ENCODE measurements at places on chromosomes 4 and X.

DNA sequence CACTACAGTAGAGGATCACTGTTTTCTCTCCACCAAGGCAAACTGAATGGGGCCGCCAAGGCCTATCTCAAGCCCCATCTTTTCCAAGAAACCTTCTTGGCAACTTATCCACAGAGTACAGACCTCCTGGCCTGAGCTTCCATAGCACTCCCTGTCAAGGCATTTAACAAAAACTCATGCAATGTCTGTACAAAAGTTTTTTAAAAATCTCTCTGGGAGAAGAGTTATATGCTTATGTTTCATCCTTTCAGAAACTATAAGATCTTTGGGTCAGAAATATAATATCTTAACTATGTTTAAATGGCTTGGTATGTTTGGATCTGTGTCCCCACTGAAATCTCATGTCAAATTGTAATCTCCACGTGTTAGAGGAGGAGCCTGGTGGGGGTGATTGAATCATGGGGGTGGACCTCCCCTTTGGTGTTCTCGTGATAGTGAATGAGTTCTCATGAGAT, 13.6 kb downstream of the ADAMTS3 start:
- no peak for DNase-seq

DNA sequence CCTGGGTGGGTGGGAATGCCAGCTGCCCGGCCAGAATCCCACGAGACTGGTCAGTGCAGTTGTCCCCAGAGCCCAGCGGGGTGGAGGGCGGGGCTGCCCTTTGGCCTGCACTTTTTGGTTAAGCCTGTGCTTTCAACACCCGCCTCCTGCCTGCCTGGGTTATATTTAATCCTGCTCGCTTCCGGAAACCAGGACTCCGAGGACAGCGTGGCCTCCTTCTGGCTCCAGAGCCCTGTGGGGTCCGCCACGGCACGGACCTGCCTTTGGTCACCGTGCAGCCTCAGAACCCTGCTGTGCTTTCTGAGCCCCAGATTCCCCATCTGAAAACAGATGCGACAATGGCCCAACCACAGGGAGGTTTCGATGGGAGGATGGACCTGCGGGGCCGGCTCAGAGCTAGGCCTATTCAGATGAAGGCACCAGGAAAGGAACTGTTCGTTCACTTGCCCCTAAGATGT, 29.4 kb upstream of the KIAA0232 start:
- DNase-seq, result no peak

DNA sequence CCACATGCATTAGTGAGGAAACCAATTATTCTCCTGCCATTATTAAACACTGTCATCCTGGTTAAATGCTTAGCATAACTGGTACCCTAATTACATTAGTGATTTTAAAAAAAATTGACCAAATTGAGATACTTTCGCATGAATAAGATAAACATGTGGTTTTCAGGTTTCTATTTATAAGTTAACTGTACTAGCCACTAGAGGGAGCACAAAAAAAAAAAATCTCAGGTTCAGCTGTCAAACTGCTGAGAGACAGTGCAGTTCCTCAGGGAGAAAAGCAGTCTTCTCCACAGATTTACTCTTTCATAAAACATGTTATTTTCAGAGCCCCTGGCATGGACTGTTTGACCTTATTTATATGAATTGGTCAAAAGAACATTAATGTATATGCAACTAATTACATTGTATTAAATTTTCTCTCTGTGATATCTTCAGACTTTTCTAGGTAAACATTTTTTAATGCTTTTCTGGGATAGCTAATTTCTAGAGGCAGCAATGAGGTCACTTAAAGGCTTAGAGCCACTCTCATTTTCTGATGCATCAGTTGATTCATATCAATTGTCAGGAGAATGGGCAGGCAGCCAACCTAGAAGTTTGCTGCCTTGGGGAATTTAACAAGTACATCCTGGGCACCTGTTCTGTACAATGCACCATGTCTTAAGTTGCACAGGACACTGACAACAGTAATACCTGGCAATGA, 167.5 kb downstream of the CDS1 start:
- no peak for DNase-seq

GRCh38 chr4:792626-793092, 33.3 kb downstream of the CPLX1 start:
- DNase-seq, result no peak

DNA sequence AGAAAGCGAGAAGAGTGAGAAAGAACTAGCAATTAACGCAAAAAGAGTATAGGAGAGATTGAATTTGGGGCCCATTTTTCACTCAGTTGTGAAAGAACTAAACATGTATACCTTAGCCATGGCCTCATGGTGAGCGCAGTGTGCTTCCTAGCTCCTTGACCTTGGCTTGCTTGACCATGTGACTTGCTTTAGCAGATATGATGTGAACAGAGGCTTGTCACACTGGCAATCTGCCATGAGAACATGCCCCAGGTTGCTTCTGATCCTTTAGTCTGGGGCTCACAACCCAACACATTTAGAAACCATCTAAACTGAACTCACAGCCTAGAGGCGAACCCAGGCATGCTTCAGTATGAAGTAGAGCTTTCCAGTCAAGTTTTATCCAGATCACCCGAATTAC, 260.1 kb upstream of the FTHL17 start:
- no peak for DNase-seq

DNA sequence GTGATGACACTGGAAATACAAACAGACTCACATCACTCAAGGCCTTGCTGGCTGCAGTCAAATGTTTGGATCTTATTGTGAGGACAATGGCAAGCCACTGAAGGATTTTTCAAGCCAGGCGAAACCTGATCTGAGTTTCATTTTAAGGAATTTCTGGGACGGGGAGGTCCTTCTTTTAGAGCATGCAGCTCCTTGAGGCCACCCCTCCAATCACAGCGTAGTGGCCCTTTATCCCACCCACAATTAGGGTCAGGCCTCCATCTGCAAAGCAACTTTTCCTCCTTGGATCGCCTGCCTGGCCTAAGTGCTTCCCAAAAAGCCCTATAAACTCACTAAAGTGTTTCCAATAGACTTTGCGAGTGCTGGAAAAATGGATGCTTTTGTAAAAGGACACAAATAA, 115.5 kb downstream of the EFHC2 start:
- no peak for DNase-seq

DNA sequence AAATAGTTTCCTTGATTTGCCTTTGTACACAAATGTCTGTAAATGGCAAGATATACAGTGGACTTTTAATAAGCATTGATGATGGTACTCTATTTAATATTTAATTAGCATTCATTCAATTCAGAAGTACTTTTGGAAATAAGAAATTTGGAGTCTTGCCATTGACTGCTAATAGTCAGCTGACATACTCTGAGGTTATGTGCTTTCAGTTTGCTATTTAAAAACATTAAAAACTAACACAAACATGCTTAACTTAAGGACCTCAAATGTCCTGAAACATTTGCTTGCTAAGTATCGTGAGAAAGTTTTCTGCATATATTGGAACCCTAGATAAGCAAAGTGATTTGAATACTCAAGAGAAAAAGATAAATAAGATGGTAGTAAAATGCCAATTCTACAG, 64.6 kb downstream of the REELD1 start:
- no peak for DNase-seq

DNA sequence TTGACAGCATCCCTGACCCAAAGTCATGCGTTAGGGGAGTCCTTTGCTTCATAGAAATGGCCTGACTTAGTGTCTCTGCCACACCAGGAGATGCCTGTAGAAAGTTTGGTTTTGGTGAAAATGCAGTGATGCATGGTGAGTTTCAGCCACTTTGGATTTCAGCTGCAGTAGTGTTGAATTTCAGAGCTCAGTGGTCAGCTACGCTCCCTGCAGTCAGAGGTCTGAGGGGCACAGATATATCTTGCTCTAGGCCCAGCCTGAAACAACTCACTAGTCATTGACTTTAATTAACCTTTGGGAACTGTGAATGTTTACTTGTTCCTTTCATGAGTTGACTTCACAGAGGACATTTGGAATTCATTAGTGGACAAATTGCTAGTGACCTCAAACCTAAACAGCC, 17.5 kb downstream of the RBMX2 start:
- no peak for DNase-seq

GRCh38 chrX:12970691-12971202, 4.2 kb upstream of the TMSB4X start:
- DNase-seq, result no peak

- no peak for DNase-seq
Measured at GRCh38 chr4:150108691-150109090, 30.4 kb downstream of the DCLK2 start.

DNA sequence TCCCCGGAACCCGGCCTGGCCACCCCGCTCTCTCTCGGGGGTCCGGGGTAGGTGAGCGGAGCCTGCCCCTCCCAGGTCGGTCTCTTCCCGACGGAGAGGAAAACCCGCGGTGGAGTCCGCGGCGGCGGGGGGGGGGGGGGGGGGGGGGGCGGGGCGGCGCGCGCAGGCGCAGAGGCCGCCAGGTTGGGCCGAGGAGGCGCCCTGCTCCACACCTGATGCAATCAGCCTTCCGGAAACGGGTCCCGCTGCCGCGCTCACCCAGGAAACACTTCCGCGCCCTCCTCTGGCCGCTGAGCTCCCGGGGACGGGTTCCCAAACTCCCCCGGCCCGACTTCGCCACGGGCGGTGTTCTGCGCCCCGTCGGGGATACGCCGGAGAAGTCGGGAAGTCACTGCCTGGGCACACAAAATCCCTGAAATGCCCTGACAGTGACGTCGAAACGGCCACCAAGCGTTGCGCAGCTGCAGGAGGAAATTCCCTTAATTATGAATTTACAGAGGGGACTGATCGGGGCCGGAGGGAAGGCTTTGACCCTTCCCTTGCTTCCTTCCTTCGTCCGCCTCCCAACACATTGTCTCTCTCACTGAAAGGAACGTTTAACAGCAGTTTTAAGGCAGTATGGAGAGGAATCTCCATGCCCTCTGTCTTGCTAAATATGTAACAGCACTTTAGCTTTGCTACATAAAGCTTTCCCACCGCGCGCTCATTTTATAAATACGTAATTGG, 2.1 kb upstream of the APBB2 start:
- no peak for DNase-seq

DNA sequence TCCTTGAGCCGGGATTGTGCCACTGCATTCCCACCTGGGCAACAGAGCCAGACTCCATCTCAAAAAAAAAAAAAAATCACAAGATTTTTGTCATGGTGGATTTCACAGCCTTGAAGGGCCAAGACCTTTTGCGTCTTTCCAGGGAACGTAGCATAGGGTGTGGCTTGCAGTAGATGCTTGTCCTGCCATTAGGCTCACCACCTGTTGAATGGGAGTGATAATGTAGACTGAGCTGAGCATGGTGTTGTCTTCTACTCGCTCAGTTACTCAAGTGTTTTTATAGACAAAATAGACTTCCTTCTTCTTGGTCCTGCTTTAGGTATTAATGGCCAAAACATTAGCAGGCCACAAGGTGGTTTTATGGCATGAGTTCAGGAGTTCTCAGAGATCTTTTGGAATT, 40.8 kb downstream of the JADE1 start:
- no peak for DNase-seq

DNA sequence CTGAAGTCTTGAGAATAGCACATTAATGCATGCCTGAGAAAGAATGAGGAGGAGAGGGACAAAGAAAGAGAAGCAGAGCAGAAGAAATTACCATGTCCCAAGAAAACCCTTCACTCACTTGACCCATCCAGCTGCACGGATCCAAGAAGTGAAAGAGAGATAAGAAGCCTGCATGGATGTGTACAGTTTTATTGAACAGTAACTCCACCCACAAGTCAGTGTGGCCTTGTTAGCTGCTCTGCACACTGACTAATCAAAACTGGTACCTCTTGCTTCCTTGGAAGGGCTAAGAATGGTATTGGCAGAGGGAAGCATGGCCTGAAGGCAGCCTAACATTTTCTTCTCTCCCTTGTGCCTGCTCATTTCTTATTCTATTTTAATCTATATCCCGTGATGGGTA, 163.9 kb downstream of the SLC7A11 start:
- no peak for DNase-seq

DNA sequence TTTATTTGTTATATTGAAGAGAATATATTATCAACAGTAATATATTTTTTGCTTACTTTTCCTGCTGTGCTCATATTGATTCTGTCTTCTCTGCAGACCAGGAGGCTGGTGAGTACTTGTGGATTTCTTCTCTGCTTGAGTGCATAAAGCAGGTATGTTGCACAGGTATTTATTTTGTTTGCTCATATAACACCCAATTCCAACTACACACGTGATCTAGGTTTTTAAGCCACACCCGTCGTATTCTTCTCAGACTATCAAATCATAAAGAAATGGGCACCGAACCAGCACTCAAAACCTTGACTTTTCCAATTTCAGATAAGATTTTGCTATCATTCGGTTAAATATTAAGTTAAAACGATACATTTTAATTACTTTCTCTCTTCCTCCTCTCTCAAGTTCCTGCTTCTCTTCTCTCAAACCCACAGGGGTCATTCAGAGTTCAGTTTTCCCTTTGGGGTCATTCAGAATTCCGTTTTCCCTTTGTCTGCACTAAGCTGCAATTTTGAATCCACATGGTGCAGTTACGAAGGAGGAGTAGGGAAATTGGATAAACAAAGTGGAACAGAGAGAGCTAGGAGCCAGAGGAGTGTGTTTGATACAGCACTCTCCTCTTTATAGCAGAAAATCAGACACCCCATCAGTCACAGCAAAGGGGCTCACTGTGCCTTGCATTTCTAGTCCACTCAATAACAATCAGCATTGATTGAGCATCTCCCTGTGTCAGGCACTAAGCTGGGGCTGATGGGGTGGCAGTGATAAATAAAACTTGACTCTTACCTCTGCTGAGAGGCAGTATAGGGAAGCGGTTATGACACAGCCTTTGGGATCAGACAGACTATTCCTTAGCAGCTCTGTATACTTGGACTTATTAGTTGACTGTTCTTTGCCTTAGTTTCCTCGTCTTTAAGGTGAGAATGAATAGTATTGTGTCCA, at the start of gene ADH1C:
ADH1C (minus strand) TSS at position 145 of the 936 bp plus-strand sequence; CDS start at position 74, 71 bp downstream.
- no peak for DNase-seq

DNA sequence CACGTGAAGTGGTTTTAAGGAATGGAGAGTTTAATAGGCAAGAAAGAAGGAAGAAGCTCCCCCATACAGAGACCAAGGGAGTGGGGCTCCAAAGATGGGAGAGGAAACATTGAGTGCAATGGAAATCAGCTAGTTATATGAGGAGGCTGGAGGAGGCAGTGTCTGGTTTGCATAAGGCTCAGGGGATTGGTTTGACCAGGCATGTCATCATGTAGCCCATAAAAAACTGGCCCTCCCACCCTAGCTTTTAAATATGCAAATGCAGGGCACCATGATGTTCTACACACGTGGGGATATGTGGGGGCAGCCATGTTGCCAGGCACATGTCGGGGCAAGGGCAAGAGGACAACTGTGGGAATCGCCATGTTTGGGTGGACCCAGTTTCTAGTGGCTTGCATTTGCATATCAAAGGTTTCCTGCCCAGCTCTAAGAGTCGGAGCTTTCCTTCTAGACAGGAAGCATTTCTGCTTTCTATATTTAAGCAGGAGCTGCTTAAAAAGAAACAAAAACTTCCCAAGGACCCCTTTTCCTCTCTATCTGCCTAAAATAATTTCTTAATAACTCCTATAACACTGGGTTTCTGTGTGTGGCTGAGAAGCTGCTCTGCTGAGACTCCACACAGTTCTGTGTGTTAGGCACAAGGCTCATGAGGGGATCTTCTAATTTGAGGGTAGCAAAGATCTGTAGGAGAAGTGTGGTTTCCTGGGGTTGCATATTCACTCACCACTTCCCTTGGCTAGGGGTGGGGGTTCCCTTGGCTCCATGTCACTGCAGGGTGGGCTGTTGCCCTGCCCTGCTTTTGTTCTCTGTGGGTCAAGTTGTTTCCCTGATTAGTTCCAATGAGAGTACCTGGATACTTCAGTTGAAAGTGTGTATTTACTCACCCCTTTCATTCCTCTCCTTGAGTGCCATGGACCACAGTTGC, 113.5 kb downstream of the VSIG4 start:
- no peak for DNase-seq

- no peak for DNase-seq
Measured at GRCh38 chr4:184856277-184856609, 30.5 kb upstream of the ACSL1 start.
